ENCODE measurements at places on chromosomes 12 and 14. TPM values are rescaled to one million over a fixed set of nuclear protein-coding genes. Genes with fewer than 3 reads are reported as not detected.

DNA sequence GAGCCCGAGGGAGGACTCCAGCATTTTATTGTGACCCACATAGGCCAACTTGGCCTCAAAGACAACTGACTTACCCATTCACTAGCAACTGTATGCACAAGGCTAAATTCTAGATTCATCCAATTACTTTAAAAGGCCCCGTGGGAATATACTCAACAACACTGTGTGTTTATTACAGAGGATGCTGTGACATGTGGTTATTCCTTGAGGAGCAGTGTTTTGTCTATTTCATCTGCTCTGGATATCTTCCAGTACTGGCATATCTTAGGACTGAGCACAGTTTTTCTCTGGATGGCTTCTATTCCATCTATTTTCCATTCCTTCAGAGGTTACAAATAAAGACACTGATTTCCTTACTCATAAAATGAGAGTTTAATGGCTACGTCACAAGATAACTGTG is 87.2 kb upstream of the KRAS start:
- no peak for DNase-seq

DNA sequence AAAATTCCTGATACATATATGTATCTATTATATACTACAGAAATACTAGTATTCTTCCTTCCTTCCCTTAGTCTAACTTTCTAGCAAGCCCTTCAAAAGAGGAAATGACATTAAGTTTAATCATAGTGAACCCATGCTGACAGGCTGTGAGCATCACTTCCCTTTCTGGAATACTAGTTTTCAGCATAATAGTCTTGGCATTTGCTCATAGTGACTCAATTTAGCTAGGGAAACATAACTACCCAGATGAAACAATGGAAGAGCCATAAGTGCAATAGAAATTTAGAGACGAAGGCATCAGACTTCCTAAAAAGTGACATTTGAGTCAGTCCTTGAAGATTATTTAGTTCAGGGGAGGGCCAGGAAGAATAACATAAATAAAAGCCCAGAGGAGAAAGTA is 184.5 kb upstream of the CRY1 start:
- DNase-seq: no peak

- no peak for DNase-seq
These were observed 15.0 kb upstream of the KRT73 start for GRCh38 chr12:52633383-52633782.

GRCh38 chr14:94026889-94027469 is 839 bp downstream of the OTUB2 start:
- no peak for DNase-seq

The WASHC3 gene
- total RNA-seq: 51.0 TPM

The KRT4 gene
- not detected for total RNA-seq

The SLC22A17 gene
- total RNA-seq: 4.3 TPM
